ENCODE measurements at places on chromosomes 5 and 9.
A peak's percentile ranks its signal among the peaks of the same experiment; 100 is the strongest.

DNA sequence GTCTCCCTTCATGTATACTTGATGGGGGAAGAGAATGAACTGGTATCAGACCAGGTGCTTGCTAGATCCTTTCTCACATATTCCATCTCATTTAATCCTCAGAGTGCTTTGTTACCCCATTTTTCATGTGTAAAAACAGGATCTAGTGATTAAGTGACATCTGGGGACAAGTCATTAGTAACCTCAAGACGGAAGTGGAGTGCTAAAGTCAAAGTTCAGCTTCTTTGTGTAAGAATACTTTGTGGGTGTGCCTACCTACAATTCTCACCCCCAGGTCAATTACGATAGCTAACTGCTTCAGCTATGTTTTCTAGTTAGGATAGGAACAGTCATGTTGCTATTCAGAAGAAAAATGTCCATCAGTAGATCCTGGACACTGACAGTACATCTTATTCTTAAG is 3.1 kb upstream of the FAM120AOS start:
- no peak for DNase-seq

DNA sequence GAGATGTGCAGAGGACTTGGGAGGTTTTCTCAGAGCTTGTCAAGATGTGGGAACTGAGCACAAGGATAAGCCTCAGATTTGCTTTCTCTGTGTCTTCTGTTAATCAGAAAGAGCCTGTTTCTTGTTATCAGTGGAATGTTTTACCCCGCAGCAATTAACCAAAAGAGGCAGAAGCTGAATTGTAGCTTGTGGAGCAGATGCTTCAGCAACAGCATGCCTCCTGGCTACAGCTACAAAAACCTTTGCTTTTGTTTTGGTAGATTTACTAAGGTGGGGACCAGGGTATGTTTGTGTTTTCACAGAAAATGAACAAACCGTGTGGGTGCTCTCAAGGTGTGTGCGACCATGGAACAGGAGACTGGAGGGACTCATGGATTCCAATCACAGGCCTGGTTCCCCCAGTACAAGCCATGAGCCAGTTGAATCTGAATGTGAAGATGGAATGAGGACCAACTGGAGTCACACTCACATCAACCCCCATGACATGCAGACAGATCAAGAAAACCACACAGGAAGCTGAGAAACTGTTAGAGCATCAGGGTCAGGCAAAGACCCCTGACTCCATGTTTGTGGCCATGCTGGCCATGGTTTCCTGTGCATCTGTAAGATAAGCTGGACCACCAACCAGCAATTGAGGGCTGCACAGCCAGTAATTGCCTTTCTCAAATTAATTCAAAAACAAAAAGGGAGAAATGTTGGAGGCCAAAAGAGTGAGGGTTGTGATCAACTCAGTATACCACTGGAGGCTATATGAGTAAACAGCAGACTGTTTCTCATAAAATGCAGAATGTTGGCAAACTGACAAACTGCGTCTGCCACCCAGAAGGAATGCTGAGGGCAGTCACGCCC is 6.9 kb downstream of the UGT3A2 start:
- no peak for DNase-seq

- DNase-seq, result no peak
Observed at GRCh38 chr9:23825700-23826099, 340 bp downstream of the ELAVL2 start.

DNA sequence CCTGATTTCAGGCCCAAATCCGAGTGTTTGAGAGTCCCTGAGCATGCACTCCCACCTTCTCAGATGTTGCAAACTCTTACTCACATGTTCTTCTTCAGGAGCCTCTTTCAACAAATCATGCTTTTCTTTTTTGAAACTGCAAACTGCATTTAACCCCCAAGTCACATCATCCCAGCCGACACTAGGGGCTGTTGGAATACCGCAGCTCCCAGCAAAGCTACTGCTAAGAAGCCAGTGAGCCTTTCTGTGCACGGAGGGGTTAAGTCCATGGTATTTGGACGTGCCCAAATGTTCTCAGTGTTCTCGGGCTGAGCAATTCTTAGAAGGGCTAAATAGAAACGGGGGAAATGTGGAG is 282.9 kb downstream of the NFIB start:
- no peak for DNase-seq

GRCh38 chr9:75960551-75960950 is 70.1 kb downstream of the PCSK5 start:
- DNase-seq, result no peak

DNA sequence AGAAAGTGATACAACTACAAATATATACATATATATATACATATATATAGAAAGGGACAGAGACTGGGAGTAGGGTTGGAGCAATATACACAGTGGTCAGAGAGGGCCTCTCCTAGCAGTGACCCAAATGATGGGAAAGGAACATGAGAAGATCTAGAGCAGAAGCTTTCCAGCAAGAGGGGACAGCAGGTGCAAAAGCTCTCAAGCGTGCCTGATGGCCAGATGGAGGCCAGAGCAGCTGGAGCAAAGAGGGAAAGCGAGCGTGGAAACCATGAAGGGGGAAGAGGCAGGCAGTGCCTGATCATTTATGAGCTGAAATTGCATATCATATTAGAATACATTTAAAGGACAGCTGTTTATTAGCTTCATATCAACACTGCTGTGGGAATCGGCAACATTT is 7.6 kb upstream of the GRPEL2 start:
- DNase-seq, result no peak

- DNase-seq, result no peak
Observed at GRCh38 chr9:132937463-132937901, 6.9 kb downstream of the TSC1 start.

GRCh38 chr5:154779105-154779504 is 23.9 kb downstream of the LARP1 start:
- DNase-seq, result no peak

DNA sequence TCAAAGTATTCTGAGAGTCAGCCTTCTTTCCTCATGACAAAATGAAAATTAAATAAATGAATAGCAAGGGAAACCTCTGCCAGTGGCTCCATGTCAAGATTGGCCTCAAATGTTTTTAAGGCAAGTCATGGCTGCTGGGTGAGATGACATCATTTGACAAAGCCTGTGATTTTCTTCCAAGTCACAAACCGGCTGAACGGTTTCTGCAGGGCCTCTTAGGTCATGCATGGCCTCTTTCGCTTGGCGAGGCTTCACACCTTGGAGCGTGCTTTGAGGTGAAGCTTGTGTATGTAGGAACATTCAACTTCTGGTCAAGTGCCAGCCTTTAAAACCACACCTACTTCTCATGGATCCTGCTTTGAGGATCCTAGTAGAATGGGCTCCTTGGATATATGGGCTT is 161.0 kb upstream of the ZNF618 start:
- DNase-seq, result no peak

- peak; percentile 73 for DNase-seq
Observed at GRCh38 chr9:131237931-131238401, 38.3 kb downstream of the FAM78A start.

DNA sequence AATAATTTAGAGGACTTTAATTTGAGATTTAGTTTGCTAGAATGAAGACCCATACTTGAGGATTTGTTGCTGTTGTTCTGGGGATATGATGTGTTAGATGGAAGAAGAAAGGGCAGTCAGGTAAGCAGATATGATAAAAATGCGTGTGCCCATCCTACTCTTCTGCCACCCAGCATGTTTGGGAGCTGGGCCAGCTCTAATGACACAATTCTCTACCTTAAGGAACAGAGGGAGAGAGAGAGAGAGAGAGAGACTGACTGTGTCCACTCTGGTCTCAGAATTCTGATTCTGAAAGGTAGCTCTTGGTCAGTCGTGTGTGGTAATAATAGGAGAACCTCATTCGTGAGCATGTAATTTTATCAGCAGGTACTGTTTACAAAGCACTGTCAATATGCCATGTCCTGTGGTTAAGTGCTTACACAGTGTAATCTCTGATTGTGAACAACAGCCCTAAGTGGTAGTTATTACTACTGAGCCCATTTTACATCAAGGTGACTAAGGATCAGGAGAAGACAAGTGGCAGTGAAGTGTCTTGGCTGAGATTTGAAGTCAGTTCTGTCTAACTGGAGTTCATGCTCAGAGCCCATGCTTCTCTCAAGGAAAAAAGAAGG is 307.4 kb upstream of the SEMA6A start:
- no peak for DNase-seq

DNA sequence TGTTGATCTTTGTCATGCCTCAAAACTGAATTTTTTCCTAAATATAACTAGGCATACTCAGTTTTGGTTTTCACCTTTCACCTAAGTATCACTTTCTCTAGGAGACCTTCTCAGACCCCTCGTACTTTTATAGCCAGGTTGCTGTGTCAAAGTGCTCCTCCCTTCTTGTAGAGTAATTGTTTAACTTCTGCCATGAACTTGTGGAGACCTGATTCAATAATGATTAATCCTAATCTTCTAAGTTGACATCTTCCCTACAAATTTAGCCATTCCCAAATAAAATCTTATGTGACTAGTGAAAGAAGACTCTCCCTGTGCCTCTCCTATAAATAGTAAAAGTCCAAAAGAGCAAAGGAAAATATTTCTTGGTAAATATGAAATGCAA is 159.8 kb downstream of the SPATA31D1 start:
- no peak for DNase-seq

DNA sequence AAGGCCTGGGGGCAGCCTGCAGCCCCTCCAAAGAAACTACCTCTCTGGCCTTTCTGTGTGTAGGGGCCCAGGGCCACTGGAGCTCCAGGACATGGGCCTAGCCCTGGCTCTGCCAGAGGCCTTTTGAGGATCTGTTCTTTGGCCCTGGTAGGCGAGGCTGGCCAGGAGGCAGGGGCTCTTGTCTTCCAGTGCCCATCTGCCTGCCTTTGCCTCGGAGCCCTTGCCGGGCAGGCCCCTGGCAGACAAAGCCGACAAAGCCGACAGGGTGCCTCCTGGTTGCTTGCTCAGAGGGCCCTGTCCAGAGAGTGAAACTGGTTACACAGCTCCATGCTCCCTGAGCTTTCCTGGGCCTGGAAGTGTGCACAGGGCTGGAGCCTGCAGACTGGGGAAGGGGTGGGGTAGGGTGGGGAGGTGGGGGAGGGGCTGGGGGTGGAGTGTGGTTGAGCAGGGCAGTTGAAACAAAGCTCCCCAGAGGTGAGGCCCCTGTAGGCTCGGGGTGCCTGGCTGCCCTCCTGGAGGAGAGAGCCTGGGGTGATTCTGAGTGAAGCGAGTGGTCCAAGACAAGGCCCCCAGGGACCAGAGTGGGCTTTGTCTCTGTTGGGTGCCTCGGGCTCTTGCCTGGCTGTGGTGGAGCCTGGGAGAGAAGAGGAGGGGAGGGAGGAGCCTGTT is 29.3 kb downstream of the PTPA start:
- no peak for DNase-seq

GRCh38 chr5:57175551-57176309 is 1.9 kb downstream of the GPBP1 start:
- no peak for DNase-seq

- no peak for DNase-seq
Observed at GRCh38 chr9:137899551-137900360, 22.2 kb downstream of the CACNA1B start.

- no peak for DNase-seq
Observed at GRCh38 chr9:84811072-84811750, 141.7 kb downstream of the NTRK2 start.

DNA sequence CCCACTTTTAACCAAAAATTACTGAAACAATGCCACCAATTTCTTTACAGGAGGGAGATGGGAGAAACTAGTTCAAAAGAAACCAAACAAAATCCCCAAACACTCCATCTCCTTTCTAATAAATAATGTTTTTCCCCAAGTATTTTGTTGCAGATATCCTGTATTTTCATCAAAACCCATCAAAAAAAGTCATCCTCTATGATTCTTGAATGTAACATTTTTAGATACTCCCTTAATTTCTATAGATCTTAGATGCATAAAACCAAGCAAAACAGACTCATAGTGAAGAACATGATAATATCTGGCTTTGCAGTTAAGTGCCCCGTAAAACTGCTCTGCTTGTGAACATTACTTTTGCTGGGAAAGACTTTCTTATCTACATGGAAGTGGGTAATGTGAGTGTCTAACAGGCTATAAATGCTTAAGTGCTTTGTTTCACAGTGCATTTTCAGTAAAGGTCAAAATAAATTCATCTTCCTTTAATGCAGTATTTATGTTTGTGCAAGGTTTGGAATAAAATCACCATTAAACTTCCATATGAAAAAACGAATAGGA is 77.3 kb upstream of the TBCA start:
- DNase-seq, result no peak

GRCh38 chr9:77785341-77785740 is 137.2 kb upstream of the GNA14 start:
- no peak for DNase-seq
